ENCODE measurements at places on chromosomes 6 and 20. TPM values are rescaled to one million over a fixed set of nuclear protein-coding genes. Genes with fewer than 3 reads are reported as not detected.
A peak's percentile ranks its signal among the peaks of the same experiment; 100 is the strongest.

- no peak for DNase-seq
Measured at GRCh38 chr6:37077905-37078296, 72.4 kb downstream of the FGD2 start.

DNA sequence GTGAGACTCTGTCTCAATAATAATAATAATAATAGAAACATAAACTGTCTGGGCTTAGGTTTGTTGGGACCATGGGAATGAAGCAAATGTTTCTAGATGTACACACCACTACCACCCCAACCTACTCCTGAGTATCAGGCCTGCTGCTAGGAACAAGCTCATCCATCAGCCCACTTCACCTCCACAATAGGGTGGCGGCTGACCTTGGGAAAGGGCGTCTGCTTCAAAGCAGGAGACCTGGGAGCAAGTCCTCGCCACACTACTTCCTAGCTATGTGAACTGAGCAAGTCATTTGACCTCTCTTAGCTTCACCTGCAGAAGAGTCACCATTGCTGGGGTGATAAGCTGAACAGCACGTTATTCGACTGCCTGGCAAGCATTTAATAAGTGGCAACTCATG is 3.1 kb upstream of the FOXP4 start:
- no peak for DNase-seq

- DNase-seq: no peak
Measured at GRCh38 chr6:31531162-31531561, 2.4 kb downstream of the MCCD1 start.

Gene ID4
- 0.57 TPM for total RNA-seq

Gene ULBP1
- total RNA-seq: 7.2 TPM

- DNase-seq: no peak
Measured at GRCh38 chr6:2973676-2974075, 2.3 kb upstream of the SERPINB6 start.

GRCh38 chr6:85262621-85263020 is 187.3 kb upstream of the NT5E start:
- DNase-seq: no peak

DNA sequence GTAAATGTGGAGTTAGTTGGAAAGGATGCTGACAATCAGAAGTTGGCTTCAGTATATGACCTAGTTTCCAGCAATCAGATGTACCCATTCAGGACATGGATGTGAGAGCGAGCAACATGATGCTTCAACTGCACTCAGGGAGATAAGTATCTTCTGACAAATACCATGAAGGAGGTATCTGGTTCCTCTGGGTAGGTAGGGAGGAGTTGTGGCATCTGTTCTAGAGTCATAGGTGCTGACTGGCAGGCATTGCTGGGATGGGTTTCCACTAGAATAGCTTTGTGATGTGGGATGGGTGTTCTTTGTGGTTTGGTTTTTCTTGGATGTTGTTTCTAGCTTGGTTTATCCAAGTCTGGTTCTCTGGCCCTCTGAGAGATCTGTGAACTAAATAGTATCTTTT is 3.9 kb upstream of the REV3L start:
- no peak for DNase-seq

- no peak for DNase-seq
Measured at GRCh38 chr6:113788586-113788985, 68.6 kb upstream of the MARCKS start.

Gene RNASET2
- total RNA-seq: 37.7 TPM

DNA sequence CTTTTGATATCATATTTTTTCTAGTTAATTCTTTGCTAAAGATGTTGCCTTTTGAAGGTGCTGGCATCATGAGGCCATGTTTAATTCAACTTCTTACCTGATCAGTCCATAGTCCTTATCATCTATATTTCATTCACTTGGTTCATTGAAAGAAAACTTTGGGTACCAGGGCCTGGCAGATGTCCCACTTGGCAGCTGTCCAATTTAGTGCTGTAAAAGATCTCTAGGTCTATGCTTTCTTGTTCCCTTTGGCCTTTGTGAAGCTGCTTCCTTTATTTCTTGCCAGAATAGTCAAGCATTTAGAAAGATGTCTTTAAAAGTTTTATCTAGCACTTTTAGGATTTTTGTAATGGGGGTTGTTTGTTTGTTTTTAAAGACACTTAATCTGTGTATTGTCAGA is 61.7 kb upstream of the EYA4 start:
- DNase-seq: no peak

Gene SEMG1
- total RNA-seq: not detected

- peak; percentile 52 for DNase-seq
Measured at GRCh38 chr6:131694832-131695426, 6.3 kb downstream of the OR2A4 start.

DNA sequence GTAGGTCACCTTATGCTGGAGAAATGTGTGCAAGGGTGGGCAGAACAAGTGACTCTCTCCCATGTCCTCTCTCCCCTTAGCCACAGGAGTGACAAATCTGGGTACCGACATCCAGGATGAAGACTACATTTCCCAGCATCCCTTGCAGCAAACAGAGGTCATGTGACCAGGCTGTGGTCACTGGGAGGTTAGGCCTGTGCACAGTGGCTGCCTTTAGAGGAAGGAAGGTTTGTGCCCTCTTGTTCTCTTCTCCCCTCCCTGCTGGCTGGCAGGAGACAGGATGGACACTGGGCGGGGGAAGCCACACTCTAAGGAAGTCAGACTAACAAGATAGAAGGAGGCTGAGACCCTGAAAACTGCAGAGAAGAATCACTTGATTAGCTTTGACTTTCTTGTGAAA is 360.2 kb downstream of the PREX1 start:
- DNase-seq: no peak

DNA sequence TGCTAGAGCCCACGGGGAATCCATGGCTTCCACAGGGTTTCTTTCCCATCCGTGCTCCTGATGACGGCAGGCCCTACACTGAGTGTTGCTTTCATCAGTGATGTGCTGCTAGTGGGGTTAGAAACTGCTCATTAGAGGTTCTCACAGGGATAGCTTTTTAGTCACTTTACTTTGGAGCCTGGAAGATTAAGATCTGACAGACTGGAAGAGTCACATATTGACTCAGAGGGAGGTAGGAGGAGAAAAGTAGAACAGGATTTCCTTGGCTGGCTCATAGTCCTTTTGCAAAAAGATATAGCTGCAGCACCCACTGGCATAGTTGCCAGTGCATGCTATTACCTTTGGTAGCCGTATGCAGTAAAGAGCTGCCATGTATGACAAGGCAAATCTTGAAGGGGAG is 890.3 kb downstream of the C6orf118 start:
- DNase-seq: no peak

Gene HFE
- total RNA-seq: 11.5 TPM

- DNase-seq: peak; percentile 88
Measured at GRCh38 chr6:36997811-36998722, 7.4 kb upstream of the FGD2 start.

Gene NKAPL
- not detected for total RNA-seq

- no peak for DNase-seq
Measured at GRCh38 chr6:155782320-155782731, 326.7 kb upstream of the NOX3 start.

- peak; percentile 46 for DNase-seq
Measured at GRCh38 chr6:33633462-33634158, 12.5 kb downstream of the ITPR3 start.

DNA sequence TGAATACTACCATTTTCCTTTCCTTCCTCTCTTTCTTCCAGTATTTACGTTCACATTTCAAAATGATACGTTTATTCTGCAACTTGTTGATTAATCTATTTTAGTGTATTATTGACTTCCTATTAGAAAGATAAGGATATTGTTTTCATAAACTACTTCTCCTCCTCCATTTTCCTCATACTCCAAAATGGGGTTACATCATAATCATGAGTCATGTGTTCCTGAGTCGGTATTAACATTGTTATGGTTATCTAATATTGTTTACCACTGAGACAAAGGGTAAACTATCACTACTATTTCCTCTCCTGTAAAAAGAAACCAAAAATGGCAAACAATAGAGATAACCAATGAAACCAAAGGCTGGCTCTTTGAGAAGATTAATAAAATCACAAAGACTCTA is 126.5 kb upstream of the CDYL start:
- no peak for DNase-seq

GRCh38 chr20:17557675-17558006 is 12.2 kb upstream of the DSTN start:
- no peak for DNase-seq

GRCh38 chr6:37785002-37785662 is 34.4 kb upstream of the ZFAND3 start:
- DNase-seq: no peak

Gene ENPP5
- not detected for total RNA-seq

- DNase-seq: peak; percentile 70
Measured at GRCh38 chr6:27505209-27506027, 32.5 kb upstream of the ZNF184 start.

- no peak for DNase-seq
Measured at GRCh38 chr6:125742024-125742423, 7.4 kb upstream of the HEY2 start.

DNA sequence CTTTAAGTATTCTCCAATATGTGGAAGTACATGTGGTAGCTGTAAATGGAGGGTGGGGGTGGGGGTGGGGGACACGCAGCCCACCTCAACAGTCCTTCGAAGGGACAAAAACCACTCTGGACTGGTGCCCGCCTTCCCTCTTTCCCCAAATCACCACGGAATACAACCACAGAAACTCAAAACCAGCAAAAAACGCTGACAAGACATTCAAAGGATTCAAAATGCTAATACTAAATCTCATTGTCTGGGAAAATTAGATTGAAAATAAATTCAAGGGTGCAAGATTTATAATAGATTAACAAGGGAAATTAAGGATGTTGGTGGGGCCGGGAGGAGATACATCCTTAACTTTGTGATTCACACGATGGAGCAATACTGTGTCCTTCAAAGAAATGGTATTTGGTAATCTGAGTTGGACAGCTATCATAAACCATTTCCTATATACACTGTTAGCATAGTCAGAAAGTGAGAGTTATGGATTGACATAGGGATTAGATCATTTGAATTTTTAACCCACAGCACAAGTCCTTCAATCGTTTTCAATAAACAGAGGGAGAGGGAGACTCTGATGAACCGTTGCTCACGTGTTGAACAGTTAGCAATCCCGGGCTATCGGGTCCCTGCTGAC is 766 bp upstream of the TBC1D22B start:
- no peak for DNase-seq

DNA sequence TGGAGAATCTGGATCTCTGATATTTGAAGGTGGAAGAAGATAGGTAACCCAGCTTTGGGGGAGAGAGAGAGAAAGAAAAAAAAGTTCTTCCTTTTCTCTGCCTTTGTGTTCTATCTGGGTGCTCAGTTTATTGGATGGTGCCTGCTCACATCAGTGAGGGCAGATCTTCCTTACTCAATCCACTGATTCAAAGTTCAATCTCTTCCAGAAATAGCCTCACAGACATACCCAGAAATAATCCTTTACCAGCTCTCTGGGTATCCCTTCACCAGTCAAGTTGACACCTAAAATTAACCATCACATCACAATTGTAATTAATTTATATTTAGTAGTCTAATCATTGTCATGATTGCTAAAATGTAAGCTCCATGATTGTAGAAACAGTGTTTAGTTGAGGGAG is 189.1 kb downstream of the EPM2A start:
- no peak for DNase-seq

GRCh38 chr20:39246436-39246835 is 284.3 kb downstream of the DHX35 start:
- no peak for DNase-seq

Gene DEFB110
- not detected for total RNA-seq

GRCh38 chr6:1538810-1539478 is 70.8 kb upstream of the FOXC1 start:
- no peak for DNase-seq

- DNase-seq: no peak
Measured at GRCh38 chr6:70886661-70887060, 70.2 kb downstream of the B3GAT2 start.

- DNase-seq: no peak
Measured at GRCh38 chr20:4721719-4722118, at the start of gene PRND. TSS of gene PRND (plus strand) at chr20:4721909. CDS start at chr20:4724552, 2,643 bp downstream.

Data from NCI-H460 (cell line).